ENCODE measurements at places on chromosomes 3 and 15.

GRCh38 chr3:10563396-10563795 is 58.0 kb upstream of the ATP2B2 start:
- no peak for DNase-seq

- no peak for DNase-seq
Observed at GRCh38 chr15:57911247-57911646, 154.3 kb downstream of the ALDH1A2 start.

DNA sequence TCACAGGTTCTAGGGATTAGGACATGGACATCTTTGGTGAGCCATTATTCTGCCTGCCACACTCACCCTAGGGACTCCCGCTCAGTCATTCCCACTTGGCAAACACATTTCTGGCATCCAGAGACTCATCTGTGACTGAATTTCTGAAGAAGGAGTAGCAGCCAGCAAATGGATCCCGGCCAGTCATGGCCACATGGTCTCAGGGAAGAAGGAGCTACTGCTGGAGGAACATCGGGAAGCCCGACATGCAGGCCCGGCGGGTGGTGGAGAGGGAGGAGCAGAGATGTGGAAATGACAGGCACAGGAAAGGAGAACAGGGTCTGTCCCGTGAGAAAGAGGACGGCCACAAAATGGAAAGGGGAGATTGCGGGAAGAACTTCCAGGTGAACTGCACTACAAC is 65.4 kb downstream of the SEMA5B start:
- DNase-seq: no peak

DNA sequence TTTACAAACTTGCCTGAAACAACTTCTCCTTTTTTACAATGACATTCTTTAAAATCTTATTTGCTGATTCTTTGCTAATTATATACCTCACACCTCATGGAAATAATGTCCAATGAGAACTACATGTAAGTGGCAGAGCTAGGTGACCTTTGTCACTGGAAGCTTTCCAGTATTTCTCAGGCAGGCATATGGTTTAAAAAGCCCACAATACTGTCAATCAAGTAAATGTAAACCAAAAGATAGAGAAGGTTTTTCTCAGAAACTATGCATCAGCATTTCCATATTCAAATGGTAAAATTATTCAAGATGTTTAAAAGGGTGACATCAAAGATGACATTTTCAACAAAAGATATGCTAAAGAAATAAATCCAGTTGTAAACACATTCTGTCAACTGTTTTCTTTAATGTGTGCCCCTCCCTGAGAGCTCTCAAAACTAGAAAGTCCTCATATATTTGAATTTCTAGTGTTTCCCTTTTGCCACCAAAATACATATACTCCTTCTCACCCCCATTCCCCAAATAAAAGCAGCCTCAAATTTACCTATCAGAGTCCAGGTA is 10.1 kb upstream of the STRIT1 start:
- DNase-seq: no peak

DNA sequence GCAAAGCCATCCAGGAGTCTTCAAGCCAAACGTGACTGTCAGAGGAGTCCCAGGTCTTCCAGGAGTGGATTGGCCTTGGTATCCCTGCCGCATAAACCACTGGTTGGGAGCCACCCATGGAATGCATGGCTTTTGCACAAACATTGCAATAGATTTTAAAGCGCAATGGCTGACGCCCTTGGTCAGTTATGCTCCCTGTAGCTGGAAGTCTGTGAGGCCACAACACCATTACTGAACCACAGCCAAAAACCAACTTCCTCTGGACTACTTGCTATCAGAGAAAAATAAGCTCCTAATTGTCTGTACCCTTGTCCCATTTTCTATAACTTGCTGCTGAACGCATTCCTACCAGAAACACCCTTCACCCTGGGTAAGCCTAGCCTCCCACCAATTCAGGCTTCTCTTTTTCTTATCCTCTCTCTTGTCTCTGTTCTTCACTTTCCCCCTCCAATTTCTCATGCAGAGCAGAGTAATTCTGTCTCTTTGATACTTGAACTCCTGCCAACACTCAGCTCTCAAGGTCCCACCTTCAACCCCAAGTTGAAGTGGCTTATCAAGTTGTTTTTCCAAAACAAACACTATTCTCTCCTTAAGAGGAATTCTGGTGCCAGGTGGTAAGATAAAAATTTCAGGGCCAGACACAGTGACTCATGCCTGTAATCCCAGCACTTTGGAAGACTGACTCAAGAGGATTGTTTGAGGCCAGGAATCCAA is 176.4 kb upstream of the UBE2E1 start:
- DNase-seq: no peak

DNA sequence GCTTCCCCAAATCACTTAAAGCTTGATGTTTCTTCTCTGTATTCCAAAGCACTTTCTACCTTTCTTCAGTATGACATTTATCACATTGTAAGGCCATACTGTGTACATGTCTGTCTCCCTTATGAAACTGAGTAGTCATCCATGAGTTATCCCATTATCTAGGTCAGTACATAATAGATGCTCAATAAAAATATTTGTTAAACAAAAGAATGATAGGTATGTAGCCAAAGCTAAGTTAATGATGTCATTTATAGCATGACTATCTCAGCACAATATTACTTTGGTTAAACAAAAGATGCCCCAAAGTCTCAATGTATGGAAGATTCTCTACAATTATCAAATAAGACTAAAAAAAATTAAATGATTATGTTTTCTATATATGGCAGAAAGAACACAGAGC is 3.1 kb upstream of the TMCO5A start:
- DNase-seq: no peak

DNA sequence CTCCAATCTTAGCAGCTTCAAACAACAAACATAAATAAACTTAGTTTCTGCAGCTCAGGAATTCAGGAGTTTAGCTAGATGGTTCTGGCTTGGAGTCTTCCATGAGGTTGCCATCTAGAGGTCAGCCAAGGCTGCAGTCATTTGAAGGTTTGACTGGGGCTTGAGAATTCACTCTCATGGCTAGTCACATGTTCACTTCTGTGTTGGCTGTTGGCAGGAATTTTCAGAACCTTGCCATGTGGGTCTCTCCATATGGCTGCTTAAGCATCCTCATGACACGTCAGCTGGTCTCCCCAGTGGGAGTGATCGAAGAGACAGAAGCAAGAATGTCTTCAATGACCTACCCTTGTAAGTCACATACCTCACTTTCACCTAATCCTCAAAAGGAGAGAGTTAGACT is 269.2 kb upstream of the CNTN3 start:
- DNase-seq: no peak

GRCh38 chr3:185846037-185846436 is 21.2 kb upstream of the IGF2BP2 start:
- DNase-seq: no peak

- no peak for DNase-seq
Observed at GRCh38 chr3:140403608-140404007, 274.3 kb upstream of the TRIM42 start.

GRCh38 chr3:99601515-99601914 is 36.9 kb upstream of the COL8A1 start:
- no peak for DNase-seq

- no peak for DNase-seq
Observed at GRCh38 chr3:58116161-58116955, 94.4 kb downstream of the DNASE1L3 start.

DNA sequence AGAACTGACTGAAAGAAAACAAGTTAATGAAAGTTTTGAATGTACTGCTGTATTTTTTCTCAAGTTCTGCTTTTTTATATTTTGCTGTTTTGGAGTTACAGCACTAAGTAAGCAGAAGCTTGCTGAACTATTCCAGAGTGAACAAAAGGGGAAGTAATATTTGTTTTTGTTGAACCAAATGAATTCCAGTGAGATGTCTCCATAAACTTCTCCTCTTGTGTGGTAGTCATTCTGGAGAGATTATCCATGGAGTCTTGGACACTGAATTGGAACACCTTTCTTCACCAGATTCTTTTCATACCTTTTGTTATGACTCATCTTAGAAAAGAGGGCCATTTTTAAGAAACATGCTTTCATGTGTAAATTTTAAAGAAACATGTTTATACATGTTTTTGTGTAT is 8.8 kb downstream of the ANKUB1 start:
- peak; percentile 51 for DNase-seq

DNA sequence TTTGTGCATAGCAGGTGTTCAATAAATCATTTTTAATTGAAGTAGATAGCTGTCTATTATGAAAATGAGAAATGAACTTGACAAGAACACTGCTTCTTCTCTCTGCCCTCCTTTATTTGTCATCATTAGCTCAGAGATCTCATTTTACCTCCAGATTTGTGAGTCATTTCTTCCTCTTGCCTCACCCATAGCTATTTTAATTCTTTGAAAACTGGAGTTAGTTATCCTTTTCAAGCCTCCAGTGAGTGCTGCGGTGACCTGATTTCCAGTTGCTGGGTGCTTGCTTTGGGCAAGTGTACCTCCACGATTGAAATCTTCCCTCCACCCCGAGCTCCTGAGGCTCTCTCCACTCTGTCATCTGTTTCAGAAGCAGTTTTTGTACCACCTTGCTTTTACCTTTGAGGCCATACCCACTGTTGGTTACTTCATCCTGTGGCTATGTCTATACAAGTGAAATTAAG is 114.6 kb downstream of the NFKBIZ start:
- DNase-seq: no peak

DNA sequence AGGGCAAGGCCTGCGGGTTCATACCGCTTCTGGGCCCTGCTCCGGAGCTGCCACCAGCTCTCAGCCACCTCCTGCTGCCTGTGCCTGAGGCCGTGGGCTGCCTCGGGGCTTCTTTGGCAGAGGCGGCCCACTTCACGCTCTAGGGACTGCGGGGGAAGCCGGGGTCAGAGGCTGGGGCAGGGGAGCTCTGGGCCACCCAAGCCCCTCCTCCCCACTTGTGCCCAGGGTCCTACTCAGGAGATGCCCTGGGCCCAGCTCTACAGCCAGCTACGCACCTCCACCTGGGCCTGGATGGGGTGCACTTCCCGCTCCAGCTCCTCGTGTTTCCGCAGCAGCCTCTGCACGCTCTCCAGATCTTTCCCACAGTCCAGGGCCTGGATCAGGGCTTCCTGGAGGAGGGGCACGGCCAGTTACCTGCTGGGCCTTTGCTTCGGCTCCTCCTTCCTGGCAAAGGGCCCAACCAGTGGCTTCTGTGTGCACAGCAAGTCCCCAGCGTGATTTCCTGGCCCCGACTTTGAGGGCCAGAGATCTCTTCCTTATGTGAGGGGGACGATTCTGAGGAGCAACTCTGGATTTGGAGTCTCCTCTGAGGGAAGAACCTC is 24.0 kb downstream of the PLA2G4B start:
- no peak for DNase-seq

DNA sequence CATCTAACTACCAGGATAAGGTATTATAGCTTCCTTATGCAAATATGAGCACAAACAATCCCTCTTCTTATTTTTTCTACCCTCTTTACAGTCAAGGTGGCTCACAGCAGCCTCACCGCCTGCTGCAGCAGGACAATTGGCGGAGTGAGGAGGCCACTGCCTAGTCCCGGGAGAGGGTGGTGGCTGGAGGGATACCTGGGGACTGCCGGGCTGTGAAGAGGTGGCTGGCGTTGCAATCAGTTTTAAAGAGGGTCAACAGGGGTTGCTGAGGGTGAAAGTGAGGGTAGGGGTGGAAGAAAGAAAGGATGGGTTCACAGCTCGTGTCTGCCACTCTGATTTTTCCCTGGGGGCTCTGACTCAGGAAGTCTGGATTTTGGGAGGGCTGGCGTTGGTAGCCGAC is 105.1 kb upstream of the SLC6A6 start:
- no peak for DNase-seq

GRCh38 chr3:126620738-126621137 is 34.2 kb downstream of the TXNRD3 start:
- DNase-seq: no peak

- DNase-seq: peak; percentile 73
Observed at GRCh38 chr3:27521179-27521871, 37.1 kb upstream of the SLC4A7 start.

GRCh38 chr3:127787071-127787490 is 35.2 kb downstream of the MGLL start:
- DNase-seq: no peak
